NCI-H82 (cell line): ENCODE measurements at places on chromosomes 2 and 18.

DNA sequence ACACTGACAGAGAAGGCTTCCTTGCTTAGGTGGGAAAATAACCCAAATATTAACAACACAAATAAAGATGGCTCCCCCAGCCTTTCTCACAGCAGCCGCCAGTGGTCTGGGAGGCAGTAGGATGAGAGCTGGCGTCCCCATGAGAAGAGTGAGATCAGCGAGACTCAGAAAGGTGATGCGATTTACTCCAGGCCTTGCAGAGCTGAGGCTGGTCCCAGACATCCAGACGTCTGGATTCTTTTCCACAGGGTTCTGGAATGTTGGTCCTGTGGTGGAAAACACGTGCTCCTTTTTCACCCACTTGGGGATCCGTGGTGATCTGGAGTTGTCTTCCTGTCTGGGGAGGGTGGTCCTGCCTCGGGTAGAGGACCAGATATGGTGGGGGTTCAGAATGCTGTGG, 190.6 kb downstream of the CTIF start:
- no peak for DNase-seq

DNA sequence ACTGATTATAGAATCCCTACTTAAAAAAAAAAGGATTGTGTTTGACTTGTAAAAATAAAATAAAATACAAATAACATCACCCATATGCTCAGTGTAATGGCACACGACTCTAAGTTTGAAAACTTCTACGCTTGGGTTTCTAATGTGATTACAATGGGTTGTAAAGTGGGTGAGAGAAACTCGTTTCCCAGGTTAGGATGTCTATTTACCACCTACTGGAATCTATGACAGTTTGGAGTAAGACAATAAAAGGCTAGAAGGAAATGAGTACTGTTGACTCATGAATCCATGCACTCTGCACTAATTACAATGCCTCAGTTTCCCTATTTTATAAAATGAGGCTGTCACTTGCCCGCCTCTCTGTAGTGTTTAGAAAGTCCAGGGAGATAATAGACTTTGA, 204.2 kb upstream of the FBXO11 start:
- DNase-seq = no peak

GRCh38 chr2:14530506-14530905, 102.0 kb upstream of the LRATD1 start:
- DNase-seq = no peak

GRCh38 chr2:12513339-12513738, 203.4 kb upstream of the TRIB2 start:
- DNase-seq = no peak
